ENCODE measurements at places on chromosomes 3 and 15.

GRCh38 chr3:141677701-141678100, 60.4 kb upstream of the RNF7 start:
- no peak for DNase-seq

GRCh38 chr3:11544412-11545181, 99.1 kb downstream of the VGLL4 start:
- no peak for DNase-seq

GRCh38 chr3:98778852-98779413, 15.8 kb downstream of the ST3GAL6 start:
- no peak for DNase-seq

GRCh38 chr3:134095005-134095404, 65.3 kb upstream of the SLCO2A1 start:
- DNase-seq, result no peak

DNA sequence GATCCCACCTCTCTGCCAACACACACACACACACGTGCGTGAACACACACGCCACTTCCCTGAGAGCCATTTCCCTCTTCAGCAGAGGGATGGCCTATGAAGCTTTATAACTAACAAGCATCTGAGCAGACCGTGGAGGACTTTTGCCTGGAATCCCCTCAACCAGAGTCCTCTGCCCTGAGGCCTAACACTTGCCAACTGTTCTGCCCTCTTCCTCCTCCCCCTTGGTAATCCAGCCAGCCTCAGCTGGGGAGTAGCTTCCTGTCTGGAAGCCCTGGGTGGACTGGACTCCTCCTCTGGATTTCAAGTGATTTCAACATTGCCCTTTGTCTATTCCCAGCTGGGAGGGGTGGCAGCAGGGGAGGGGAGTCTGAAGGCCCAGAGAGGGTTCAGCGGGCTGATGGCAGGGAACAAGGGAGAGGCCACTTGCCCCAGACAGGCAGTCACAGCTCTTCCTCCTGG, 68.4 kb upstream of the HACD2 start:
- DNase-seq, result no peak

All from CD4-positive, alpha-beta T cell treated with Interleukin-21 for 1 hour (primary cell).